ENCODE measurements at places on chromosomes 4 and X.

GRCh38 chrX:1144293-1144692 is 68.2 kb downstream of the CRLF2 start:
- no peak for DNase-seq

DNA sequence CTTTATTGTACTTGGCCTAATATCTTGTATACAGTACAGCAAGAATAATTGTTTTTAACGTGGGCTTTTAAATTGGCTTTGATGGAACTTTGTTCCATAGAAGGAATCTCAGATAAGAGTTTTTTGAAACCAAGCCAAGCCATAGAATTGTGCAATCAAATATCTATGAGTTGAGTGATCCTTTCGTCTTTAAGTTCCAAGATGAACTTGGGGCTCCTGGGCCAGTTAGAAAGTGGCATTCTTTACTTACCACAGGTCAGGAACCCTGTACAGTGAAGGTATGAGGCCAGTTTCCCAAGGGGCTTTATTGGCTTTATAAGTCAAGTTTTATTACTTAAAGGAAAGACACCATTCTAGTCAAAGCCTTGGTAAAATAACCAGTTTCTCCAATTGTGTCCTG is 2104.2 kb downstream of the PCDH7 start:
- peak; percentile 66 for DNase-seq

- DNase-seq = no peak
Observed at GRCh38 chr4:155248002-155248896, 39.8 kb downstream of the NPY2R start.

GRCh38 chrX:2766906-2767305 is 15.1 kb downstream of the XG start:
- DNase-seq = peak; percentile 45

DNA sequence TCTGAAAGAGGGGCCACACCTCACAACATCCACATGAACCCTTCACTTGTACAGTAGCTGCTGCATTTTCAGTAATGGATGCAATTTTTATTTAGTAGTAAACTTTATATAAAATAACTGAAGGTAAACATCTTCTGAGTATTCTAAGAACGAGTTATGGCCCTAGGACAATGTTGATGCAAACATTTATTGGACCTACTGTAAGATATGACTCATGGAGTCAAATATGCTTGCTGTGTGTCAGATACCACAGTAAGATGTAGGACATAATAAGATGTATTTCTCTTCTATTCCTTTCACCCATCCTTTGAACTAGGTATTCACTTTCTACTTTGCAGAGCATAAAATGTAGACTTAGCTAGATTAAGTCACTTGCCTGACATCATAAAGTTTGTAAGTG is 87.6 kb downstream of the TEX13C start:
- no peak for DNase-seq
